ENCODE measurements at places on chromosomes 5 and 9.

- no peak for DNase-seq
Measured at GRCh38 chr9:34380034-34380510, 3.4 kb upstream of the MYORG start.

DNA sequence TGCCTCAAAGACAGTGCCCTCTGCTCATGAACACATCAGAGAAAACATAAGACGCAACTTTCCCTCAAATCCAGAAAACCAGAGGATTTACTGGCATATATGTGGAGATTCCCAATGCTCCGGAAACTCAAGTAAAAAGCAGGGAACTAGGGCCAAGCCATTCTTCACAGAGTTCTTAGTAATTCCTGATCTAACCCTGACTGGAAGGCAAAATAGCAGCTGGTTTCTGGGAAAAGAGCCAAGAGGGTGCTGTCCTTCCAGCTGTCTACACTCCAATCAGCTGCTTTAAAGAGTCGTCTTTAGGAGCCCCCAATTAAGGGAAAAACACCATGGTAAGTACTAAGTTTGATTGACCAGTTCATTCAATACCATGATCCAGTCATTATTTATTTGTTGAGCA lies 49.6 kb downstream of the GNA14 start:
- DNase-seq = no peak

DNA sequence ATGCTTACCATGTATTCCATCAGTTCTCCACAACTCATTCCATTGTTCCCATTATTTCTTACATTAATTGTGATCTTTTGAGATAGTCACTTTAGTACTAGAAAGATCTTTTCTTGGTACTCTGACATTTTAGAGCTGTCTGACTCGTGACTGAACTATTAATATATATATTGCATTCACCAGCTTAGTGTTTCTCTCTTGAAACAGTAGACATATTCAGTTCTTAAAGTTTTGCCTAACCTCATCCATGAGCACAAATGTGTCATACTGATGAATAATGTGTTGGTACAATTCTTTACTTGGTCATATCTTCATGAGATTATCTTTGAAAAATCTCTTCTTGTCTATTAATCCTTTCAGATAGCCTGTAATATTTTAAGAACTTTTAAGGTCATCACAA lies 74.3 kb downstream of the NLN start:
- DNase-seq = no peak

DNA sequence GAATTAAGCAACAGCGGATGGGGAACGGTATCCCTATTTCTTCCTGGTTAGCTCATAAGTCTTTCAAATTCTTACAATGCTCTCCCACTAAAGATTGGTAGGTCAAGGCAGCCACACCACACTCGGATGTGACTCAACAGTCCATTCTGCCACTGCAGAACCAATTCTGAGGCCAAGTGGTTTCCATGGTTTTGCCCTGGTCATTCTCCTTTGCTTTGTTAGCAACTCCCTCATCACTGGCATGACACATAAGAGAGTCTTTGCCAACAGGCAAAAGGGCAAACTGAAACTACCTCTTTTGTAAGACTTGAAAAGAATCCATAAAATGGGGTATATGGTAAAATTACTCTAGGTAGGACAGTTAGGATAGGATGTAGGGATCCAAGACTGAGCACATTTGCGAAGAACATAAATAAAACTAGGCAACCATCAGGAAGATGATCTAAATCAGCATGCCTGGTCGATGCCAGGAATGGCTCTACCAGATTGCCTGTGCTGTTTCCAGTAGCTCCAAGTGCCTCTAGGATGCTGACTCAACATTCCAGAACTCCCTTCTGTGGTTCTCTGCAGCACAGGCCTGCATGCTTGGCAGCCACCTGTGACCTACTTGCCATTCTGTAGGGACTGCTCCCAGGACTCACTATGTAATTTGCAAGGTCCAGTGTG lies 105.4 kb downstream of the DCP2 start:
- no peak for DNase-seq

DNA sequence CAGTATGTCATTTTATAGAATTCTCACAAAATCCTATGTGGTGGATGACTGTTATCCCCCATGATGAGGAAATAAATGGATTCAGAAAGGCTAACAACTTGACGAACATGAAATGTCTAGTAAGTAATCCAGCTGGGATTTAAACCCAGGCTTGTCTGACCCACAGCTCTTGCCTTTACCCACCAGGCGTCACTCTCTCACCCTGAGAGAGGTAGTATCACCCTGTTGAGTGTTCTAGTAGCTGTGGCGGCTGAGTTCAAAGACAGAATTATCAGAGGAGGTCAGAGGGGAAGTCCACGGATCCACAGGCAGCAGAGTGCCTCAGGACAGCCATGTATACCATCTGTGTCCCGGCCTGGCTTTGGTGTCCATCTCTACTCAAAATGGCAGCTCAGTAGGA lies 113.8 kb downstream of the ZNF462 start:
- no peak for DNase-seq

DNA sequence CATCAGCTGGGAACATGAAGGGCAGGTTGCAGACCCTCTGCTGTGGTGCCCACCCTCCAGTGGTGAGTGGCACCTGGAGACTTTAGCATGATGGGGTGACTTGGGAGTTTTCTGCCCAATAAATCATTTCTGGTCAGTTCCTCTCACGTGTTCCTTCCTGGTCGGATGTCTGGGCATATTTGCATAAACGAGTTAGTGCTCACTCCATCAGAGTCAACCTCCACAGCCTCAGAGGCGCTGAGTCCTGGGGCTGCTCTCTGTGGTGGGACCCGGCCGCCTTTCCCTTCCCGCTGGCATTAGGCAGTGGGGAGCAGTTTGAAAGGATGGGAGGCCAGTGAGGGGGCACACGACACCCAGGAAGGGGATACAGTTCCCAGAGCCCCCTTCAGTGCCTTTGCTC lies 114.0 kb upstream of the FCN2 start:
- DNase-seq = no peak

GRCh38 chr5:158958021-158958994 lies 141.4 kb downstream of the EBF1 start:
- DNase-seq = no peak

DNA sequence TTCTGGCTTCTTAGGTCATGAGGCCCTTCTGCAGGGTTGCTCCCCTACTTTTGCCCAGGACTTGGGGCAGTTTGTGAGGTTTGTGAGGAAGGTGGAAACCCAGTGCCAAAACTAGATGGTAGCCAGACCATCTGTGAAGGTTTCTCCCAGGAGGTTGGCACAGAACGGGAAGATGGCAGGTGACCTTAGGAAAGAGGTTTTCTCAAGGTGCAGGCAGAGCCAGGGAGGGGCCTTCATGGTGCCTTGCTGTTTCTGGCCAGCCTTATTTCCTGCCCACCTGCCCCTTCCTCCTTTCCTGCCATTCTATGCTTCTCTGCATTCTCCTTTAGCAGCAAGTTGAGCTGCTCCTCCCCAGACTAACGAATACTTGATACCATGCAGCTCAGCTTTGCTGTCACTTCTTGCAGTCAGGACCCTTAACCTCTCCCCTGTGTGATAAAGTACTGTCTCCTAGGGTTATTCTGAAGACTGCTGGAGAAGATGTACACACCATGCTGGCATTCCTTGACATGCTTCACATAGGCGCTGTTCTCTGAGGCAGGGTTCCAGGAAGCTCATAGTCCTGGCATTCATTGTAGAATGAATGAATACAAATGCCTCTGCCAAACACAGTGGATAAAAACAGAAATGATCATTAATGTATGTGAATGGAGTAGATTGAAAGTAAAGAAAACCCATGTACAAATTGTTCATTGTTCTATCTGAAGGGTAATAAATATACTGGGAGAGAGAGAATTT lies 154.3 kb downstream of the KDM4C start:
- no peak for DNase-seq

DNA sequence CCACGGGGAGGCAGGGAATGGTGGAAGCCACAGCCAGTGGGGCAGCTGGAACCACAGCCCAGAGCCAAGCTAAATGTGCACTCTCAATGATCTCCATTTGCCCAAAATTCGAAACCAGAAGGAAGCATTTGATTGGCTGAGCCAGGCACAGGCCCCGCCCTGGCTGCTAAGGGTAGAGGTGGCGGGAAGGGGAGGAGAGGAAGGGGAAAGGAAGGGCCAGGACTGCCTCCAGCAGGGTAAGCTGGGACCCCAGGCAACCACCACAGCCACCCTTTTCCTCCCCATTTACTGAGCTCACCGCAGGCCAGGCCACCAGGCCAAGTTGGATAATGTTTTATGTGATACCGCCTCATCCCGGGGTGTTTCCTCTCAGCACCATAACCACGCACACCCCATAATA lies 100.3 kb upstream of the RAPGEF1 start:
- DNase-seq = no peak

DNA sequence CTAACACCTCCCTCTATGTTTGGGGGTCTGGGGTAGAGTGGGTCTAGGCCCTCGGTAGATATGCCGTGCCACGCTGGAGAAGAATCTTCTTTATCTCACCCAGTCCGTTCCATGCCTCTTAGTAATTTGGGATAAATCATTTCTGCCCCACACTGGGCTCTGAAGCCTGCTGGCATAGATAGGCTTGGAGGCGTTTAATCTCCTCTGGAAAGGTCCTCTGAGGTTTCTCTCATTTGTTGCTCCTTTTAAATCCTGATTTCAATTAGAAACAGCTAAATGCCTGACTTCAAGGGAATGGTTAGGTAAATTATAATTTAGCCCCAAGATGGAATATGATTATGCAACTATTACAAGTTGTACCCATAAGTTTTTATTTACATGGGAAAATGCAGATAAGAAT lies 57.8 kb upstream of the AKNA start:
- DNase-seq = no peak

DNA sequence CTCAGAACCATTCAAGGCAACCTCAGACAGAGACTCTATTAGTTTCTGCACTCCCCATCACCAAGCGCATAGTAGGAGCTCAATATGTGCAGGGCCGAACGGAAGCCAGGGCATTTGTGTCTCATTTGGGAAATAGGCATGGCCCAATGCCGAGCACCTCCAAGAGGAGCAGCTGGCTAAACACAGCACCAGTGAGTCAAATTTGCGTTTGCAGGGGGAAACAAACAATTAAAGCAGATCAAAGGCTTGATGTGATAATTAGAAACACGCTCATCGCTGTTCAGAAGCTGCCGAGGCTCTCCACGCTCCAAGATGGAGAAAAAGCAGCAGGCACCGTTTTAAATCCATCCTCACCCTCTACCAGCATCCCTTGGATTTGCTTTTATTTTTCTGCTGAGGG lies 225.3 kb downstream of the AGTPBP1 start:
- DNase-seq = no peak

GRCh38 chr5:67402526-67402925 lies 205.9 kb upstream of the CD180 start:
- no peak for DNase-seq

GRCh38 chr5:118988866-118989180 lies 476 bp upstream of the DTWD2 start:
- DNase-seq = no peak

DNA sequence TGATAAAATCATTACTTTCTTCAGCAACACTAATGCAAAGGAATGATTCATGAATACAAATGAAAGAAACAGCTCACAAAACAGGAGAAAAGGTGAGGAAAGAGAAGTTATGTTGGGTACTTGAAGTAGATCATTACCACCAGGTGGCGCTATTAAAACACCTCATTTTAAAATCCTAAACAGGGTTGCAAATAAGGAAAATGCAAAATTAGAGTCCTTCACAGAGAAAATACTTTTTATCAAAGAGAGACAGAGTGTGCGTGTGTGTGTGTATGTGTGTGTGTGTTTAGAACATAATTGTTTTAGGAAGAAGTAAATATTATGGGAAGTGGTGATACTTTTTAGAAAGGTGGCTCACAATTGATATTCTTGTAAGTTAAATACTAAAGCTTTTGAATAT lies 49.5 kb upstream of the CD180 start:
- no peak for DNase-seq

DNA sequence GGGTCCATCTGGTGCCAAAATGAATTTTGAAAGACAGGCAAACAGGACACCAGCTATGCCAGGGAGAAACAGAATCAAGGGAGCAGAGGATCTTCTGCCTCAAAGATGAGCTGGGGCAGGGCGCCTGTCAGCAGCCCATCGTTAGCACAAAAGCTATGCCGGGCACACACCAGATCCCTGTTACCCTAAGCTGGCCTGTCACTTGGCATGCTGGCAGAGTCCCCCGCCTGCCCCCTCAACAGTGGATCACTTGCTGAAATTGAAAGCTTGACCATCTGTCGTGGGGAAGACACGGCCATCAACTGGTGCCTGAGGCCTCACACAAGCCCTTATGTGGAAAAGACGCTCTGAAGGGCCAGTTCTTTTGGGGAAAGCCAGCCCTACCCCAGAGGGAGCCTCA lies 256.4 kb downstream of the EBF1 start:
- no peak for DNase-seq

DNA sequence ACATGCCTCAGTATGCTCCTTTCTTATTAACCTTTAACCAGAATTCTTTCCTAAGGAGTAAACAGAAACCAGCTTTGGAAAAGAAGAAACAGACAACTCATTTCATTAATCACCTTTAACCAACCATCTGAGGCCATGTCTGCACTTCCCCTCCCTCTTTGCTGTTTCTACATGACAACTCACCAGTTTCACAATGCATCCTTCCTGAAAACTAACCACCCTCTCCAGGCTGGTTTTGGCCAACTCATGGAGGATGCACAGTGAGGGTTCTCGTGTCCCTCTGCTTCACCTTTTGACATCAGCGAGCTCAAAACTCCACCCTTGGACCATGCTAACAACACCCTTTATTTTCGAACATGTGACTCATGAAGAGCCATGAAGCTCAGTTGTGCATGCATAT lies 244.1 kb downstream of the ELAVL2 start:
- no peak for DNase-seq

DNA sequence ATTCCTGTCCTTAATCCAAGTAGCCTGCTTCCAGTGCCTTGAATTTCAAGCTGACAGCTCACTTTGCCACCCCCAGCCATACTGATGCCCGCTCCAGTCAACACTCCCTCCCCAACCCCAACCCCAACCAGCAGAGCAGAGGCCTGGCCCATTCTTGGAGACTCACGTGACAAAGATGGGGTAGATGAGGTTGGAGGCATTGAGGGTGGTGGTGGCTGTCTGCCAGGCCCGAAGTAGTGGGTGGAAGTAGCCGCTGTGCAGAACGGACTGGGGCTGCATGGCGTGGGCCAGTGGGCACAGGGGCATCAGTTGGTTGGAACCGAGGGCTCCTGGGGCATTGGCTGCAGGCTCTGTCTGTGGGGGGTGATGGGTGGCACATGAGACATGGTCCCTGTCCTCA lies 7.8 kb downstream of the ALAD start:
- no peak for DNase-seq

GRCh38 chr5:2761921-2762488 lies 10.5 kb upstream of the IRX2 start:
- no peak for DNase-seq

- no peak for DNase-seq
Measured at GRCh38 chr9:89442501-89442978, 55.4 kb downstream of the SEMA4D start.

GRCh38 chr5:151257731-151258181 lies 4.8 kb downstream of the GM2A start:
- DNase-seq = no peak

DNA sequence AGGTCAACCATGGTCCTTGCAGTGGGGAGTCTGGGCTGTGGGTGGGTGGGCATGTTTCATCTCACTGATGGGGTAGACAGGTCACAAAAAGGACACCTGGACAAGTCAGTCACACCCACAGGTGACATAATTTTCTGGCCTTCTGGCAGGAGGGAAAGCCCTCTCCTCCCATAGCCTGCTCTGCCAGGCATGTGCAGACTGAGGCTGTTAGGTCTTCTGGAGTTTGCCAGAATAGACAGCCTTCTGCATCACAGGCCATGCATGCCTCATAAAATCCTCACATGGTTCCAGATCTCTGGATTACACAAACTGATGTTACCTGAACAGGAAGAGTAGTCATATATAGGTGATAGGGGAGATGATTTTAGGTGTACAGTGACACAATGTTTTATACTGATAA lies 49.1 kb downstream of the ARHGAP26 start:
- no peak for DNase-seq

GRCh38 chr9:118529210-118529609 lies 825.0 kb downstream of the TLR4 start:
- no peak for DNase-seq

Measured in activated CD8-positive, alpha-beta memory T cell treated with anti-CD3 and anti-CD28 coated beads for 1 hour (primary cell).